ENCODE measurements at places on chromosomes 13 and 19. TPM values are rescaled to one million over a fixed set of nuclear protein-coding genes. Genes with fewer than 3 reads are reported as not detected.

The LILRB2 gene
- not detected for total RNA-seq

The TDRD12 gene
- not detected for total RNA-seq

GRCh38 chr13:79941752-79942151, 399.2 kb downstream of the SPRY2 start:
- no peak for DNase-seq

DNA sequence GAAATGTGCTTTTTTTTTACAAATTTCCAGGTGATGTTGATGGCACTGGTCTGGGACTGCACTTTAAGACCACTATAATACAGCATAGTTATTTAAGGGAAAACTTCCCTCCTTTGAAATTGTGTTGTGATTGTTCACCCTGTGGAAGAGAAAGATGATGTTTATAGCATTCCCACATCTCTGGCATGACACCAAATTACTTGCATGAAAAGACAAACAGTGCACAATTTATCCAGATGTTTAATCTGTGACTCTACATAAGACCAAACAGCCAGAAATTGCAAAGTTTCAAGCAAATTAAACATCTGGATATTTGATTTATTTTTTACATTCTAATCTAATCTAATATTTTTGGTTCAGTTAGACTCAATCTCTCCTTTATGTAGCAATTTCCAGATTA, 51.6 kb downstream of the UFM1 start:
- DNase-seq: no peak

DNA sequence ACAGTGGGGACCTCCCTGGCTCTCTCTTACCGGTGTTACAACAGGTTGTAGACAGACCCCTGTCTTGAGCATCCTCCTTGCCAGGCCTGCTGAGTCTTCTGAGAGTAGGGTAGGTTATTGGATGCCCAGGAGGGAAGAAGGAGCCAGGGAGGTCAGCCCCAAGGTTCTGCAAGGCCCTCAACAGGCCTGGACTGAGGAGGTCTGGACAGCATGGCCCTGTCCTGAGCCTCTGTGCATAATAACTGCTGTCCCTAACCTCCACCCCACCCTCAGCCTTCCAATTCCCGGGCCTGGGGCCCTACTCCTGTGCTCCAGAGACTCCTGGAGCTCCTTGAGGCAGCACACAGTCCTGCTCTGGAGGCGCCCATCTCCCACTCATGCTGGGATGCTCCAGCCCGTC, 336 bp downstream of the CD22 start:
- no peak for DNase-seq

All from renal cortical epithelial cell (primary cell).